ENCODE measurements at places on chromosomes 6 and 20.
A peak's percentile ranks its signal among the peaks of the same experiment; 100 is the strongest.

- DNase-seq: no peak
Observed at GRCh38 chr20:37926612-37927011, 23.7 kb downstream of the VSTM2L start.

DNA sequence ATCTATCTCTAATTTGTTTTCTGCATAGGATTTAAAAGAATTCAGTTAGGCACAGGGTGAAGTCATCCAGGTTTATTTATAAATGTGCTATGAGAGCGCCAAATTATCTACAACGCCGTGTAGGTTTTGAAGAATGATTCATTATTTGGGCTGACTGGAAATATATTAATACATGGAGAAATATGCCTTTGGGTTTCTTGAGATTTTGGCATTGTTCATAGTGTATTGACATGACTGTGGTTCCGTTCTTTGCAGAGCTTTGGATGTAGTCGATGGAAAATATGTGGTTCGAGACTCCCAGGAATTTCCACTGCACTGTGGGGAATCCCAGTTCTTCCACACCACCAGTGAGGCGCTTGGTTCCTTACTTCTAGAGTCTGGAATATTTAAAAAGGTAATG, 90.9 kb downstream of the CRYBG1 start:
- DNase-seq: no peak

- no peak for DNase-seq
Observed at GRCh38 chr6:47303342-47303741, 6.4 kb downstream of the TNFRSF21 start.

DNA sequence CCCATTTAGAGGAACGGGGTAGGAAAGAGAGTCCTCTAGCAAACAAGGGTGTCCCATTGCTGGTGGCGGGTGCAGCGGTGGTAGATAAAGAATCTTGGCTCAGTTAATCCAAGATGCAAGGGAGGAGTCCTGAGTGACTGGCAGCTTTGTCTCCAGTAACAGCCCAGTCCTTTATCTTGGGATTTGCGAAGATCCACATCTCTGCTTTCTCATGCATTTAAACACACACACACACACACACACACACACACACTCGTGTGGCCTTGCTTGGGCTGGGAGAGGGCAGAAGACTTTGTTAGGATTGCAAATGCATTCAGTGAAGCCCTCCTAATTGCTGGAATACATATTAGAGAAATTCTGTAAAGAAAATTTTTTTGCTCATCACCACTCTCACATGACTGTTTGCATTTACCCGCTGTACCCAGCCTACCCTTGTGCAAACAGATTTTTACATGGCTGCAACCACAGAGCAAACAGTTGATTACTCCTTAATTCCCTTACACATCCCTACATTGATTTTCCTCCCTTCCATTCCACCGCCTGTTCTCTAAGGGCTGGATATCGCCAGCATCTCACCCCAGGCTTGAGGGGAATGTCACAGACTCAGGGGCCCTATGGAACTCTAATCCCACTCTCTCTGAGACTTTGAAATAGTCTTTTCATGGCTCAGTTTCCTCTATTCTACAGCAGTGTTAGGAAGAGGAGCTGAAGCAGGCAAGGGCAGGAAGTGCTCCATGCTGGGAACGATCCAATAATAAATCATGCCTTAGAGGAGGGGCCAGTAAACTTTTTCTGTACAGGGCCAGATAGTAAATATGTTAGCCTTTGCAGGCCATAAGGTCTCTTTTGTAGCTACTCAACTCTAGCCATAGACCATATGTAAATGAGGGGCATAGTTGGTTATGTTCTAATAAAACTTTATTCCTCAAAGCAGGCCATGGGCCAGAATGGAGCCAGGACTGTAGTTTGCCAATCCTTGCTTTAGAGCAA, 3.5 kb downstream of the C6orf132 start:
- DNase-seq: no peak

DNA sequence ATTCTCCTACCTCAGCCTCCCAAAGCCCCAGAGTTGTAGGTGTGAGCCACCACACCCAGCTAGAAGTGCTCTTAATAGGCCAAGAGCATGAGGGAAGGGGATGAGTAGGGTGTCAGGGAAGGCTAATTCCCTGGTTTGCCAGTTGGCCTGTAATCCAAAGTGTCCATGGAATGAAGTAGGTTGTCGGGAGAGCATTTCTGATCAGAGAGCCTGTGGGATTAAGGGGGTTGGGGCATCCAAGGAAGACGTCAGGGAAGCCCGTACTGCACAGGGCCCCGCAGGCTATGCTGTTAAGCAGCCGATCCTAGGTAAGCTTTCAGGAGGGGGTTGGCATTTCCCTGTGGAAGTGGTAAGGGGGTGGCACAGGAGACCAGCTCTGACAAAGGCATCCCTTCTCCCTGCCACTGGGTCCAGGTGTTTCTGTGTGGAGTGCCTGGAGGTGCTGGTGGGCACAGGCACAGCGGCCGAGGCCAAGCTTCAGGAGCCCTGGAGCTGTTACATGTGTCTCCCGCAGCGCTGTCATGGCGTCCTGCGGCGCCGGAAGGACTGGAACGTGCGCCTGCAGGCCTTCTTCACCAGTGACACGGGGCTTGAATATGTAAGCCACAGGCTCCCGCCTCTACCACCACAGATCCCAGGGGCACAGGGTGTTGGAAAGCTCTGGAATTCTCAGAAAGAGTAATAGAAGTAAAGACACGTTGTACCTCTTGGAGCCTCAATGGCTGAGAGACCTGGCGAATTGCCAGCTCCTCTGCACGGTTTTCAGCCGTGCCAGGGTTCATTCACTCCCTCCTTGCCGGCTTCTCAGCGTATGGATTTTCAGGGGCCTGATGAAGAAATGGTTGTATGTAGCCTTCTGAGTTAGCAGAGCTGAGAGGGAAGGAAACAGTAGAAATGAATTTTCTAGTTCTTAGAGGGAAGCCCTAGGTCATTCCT, 21.4 kb upstream of the MAPRE1 start:
- DNase-seq: no peak

DNA sequence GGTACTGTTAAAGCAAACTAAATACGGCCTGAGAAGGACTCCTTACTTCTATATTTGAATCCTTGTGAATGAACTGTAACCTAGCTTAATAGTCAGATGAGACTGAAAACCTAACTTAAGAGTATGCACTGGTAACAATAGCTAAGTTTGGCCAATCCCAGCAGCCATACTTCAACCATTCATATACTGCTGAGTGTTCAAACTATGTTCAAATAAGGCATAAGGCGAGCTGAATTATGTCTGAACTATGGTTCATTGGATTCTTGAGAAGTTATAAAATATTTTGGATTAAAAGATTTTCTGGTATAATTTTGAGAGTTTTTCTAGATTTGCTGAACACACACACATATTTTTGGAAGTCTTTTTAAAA, 2.2 kb downstream of the SMPDL3A start:
- no peak for DNase-seq

- DNase-seq: peak; percentile 91
Observed at GRCh38 chr6:142944124-142945048, 590 bp downstream of the HIVEP2 start.

DNA sequence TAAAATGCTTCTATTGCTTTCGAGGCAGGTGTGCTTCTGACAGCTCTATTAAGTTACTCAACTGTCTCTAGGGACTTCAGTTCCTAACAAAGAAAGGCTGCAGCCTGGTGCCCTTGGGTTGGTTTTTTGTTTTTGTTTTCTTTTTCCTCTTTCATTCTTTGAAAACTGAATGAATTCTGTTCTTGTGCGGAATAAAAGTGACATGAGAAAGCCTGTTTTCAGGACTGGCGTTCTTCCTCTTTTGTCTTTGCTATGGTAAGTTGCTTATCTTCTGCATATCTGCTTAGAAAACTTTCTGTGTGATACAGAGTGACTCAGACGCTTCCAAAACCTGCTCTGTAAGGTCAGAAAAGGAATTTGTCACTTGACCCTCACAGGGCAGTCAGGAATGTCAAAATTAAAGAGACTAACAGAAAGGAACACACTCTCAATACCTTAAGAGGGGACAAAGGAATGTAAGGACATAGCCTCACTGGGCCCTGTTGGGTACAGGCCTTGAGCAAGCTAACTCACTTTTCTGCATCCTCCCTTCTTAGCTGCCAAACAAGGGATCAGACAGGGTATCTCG, 56.2 kb upstream of the NHSL1 start:
- DNase-seq: no peak

- no peak for DNase-seq
Observed at GRCh38 chr6:130647246-130647645, 180.0 kb upstream of the SMLR1 start.

- DNase-seq: no peak
Observed at GRCh38 chr6:10278746-10279145, 136.1 kb downstream of the TFAP2A start.

GRCh38 chr6:16757332-16757731, 3.9 kb downstream of the ATXN1 start:
- DNase-seq: no peak

- DNase-seq: no peak
Observed at GRCh38 chr6:40962241-40962640, 76.8 kb downstream of the UNC5CL start.

- peak; percentile 8 for DNase-seq
Observed at GRCh38 chr6:169701311-169701953, 397 bp downstream of the WDR27 start.
